ENCODE measurements at places on chromosomes 16 and 17.

DNA sequence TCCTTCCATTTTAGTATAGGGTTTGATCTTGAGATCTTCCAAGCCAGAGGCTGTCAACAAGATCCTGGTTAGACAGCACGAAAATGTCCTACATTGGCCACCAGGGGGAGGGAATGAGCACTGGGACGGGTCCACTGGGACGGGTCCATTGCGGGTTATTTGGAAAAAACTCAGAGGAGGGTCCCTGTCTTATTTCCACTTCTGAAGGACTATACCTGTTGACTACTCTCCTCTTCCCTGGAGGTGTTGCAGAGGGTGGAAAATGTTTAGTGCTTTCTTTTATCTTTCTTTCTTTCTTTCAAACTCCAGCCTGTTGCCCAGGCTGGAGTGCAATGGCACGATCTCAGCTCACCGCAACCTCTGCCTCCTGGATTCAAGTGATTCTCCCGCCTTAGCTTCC is 2.5 kb downstream of the TTLL6 start:
- no peak overlapping the region for H3K4me3 ChIP-seq
- H3K4me1 ChIP-seq = no peaks in the 10 kb centered on the region
- H3K27me3 ChIP-seq = no peaks in the 10 kb centered on the region
- peak; percentile 32 for DNase-seq
- H3K36me3 ChIP-seq = no peaks in the 10 kb centered on the region
- H3K27ac ChIP-seq = no peak overlapping the region

- H3K4me1 ChIP-seq = peaks cover 39% of the 10 kb centered on the region
- no peaks in the 10 kb centered on the region for H3K27me3 ChIP-seq
- H3K4me3 ChIP-seq = no peak overlapping the region
- peak; percentile 87 for DNase-seq
- peak overlapping the region; percentile 83 for H3K27ac ChIP-seq
- no peaks in the 10 kb centered on the region for H3K36me3 ChIP-seq
Observed at GRCh38 chr17:78144147-78144719, 2.0 kb upstream of the C17orf99 start.

DNA sequence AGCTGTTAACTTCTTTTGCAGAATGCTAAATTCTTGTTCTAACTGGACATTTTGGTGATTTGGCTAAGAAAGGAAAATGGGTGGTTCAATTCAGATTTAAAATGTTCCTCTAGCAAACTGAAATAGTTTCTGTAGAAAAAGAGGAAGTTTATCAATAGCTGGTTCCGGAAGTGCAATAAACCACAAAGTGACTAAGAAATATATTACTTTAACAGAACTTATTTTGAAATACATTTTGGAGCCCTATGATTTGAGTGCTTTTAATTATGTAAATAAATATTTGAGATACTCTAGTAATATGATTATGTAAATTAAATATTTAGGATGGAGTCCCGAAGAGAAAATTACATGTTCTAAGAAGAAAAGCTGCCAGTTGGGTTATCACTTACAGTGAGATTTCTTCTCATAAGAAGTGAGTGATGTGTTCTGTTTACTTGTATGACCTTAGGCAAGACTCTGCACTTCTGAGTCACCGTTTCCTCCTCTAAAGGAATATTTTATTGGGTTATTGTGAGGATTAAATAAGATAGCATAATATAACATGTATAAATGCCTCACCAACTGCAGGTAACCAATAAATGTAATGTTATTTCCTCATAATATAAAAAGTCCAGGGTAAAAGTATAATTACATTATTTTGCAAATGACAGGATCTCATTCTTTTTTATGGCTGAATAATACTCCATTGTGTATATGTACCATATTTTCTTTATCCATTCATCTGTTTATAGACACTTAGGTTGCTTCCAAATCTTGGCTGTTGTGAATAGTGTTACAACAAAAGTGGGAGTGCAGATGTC is at the start of gene EVI2B:
EVI2B (minus strand) TSS at position 73 of the 800 bp plus-strand sequence. CDS start 8,445 bp downstream, outside the sequence.
- H3K4me3 ChIP-seq = no peak within 1 kb of the TSS
- DNase-seq = no peak
- peak within 1 kb of the TSS; percentile 30 for H3K27ac ChIP-seq
- H3K27me3 ChIP-seq = no peaks in the 10 kb centered on the region

DNA sequence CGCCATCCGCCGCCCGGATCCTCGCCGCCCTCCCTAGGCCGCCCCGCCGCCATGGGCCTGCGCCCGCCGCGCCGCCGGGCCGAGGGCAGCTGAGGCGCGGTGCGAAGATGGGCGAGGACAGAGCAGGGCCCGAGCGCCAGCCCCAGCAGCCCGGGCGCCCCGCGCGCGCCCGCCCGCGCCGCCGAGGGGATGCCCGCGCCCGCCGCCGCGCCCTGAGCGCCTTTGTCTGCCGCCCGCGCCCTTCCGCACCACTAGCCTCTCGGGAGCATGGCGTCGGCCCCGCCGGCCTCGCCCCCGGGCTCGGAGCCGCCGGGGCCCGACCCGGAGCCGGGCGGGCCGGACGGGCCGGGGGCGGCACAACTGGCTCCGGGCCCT is 278 bp downstream of the RAB11FIP3 start:
- H3K36me3 ChIP-seq = no peaks in the 10 kb centered on the region
- no peaks in the 10 kb centered on the region for H3K27me3 ChIP-seq
- DNase-seq = no peak
- peak overlapping the region; percentile 87 for H3K27ac ChIP-seq
- H3K4me1 ChIP-seq = peaks cover 16% of the 10 kb centered on the region
- peak overlapping the region; percentile 48 for H3K4me3 ChIP-seq

DNA sequence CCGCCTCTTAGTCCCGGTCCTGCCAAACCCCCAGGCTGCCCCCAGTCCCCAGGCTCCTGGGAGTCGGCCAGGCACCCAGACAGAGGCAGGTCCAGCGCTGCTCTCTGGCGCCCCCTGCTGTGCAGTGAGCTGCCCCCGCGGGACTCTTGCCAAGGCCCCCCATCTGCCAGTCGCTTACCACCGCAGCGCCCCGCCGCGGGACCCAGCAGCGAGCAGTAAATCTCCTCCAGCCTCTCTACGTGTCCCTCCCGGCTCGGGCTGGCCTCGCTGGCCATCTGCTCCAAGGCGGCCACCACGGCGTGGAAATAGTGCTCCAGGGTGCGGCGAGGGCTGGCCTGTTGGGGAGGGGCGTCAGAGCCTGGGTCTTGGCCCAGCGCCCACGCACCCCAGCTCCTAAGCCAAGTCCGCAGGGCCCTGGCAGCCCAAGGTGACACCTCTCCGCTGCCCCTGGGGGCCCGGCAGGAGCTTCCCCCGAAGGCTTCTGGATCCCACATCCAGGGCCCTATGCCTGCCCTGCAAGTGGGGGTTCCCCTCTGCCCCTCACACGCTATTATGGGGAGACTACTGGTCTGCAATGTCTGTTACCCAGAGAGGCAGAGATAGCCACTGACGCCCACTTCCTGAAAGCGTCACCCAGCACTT is 33.7 kb upstream of the MFSD6L start:
- no peaks in the 10 kb centered on the region for H3K4me1 ChIP-seq
- peak; percentile 45 for DNase-seq
- H3K4me3 ChIP-seq = no peak overlapping the region
- no peak overlapping the region for H3K27ac ChIP-seq
